Kidney (tissue), 22 donors: ENCODE measurements at places on chromosomes 7 and 10. TPM values are rescaled to one million over a fixed set of nuclear protein-coding genes. Genes with fewer than 3 reads are reported as not detected.

DNA sequence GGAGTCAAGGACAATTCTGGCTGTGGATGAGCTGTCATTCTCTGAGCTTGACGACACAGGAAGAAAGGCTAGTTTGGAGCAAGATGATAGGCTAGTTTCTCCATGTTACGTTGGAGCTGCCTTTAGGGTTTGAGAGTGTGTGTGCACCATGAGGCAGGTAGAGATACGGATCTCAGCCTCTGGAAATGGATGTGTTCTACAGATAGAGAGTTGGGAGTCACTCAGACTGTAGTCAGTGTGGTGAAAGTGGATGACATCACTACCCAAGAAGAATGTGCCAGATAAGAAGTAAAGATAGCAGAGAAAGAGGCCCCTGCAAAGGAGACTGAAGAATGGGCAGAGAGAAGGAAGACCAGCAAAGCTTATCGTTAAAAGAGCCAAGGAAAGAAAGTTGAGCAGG is 42.4 kb downstream of the PNLIPRP3 start:
- no peak for DNase-seq

DNA sequence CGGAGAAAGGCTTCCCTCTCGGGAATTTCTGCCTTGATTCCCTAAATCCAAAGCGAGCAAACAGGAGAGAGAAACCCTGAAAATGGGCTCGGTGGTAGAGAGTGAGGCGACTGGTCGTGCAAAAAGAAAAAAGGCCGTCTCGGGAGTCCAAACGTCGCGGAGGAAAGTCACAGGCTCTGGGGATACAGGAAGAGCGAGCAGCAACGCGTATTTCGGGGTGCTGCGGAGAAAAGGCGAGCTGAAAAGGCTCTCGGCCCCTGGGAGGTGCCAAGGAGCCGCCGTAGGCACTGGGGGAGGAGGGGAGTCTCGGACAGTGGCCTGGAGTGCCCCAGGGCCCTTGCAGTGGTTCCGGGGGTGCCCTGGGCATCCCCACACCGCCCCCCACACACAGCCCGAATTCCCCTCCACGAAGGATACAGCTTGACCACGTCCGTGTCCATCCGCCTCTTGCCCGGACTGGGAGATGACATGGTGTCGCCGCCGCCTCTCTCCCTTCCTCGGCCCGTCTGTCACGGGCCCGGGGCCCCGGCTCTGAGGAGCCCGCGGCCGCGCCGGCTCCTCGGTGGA is 591 bp downstream of the UBE2H start:
- DNase-seq, result peak; percentile 30

DNA sequence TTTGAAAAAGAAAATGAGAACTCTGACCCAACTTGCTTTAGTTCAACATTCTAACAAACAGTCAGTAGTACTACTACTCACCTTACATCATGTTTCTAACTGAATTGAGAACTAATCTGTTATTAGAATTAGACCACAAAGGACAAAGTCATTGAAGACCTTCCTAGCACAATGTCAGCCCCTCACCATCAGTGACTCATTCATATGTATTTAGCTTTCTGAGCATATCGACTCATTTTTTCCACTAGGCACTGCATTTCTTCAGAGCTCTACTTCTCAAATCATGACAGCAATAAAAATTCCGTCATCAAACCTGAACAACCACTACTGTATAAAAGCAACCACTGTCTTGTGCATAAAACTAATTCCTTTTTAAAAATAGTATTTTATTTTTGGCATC is 4.4 kb upstream of the LRRN3 start:
- no peak for DNase-seq

GRCh38 chr10:98320486-98321185 is 52.6 kb upstream of the LOXL4 start:
- no peak for DNase-seq

DNA sequence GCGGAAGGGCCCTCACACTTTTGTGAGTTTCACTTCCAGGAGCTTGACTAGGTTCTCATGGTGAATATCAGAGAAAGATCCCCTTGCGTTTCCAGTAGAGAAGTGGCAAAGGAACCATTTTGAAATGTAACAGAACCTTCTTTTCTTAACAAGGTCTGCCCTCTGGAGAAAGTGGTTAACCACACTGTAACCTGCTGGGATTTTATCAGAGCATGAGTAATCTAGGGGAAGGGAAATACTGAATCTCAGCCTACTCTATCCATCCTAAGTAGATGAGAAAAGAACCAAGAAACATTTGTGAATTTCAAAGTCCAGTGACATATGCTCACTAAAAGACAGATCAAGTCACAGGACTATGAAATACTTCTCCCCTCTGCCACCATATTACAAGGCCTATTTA is 235.5 kb downstream of the ZEB1 start:
- no peak for DNase-seq

- DNase-seq, result no peak
These were observed 756.4 kb downstream of the XPNPEP1 start for GRCh38 chr10:109166935-109167334.

GRCh38 chr7:3068530-3068929 is 24.9 kb upstream of the CARD11 start:
- DNase-seq, result no peak

DNA sequence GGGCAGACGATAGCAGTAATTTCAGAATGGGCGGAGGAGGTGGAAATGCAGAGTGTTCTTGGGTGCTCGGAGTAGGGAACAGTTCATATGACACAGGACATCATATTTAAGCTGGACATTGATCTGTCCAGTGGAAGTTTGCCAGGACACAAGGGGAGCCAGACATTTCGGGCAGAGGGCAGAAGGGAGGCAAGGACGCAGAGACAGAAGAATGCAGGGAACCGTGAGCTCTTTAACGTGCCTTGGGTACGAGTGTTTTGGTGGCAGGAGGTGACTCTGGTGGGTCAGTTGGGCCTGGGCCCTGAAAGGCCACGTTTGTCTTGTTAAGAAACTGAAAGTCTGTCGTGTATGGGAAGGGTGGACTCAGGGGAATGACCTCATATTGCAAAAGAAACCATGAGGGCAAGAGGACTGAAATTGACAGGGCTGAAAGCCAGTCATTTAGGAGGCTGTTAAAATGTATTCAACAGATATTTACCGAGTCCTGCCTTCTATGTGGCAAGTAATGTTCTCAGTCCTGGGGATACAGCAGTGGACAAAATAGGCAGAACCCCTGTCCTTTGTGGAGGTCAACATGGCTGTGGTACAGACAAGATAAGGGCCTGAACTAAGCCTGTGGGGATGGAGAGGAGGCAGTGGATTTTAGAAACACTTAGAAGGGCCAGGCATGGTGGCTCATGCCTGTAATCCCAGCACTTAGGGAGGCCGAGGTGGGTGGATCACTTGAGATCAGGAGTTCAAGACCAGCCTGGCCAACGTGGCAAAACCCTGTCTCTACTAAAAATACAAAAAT is 2.2 kb downstream of the OPTN start:
- no peak for DNase-seq

GRCh38 chr10:84177541-84178141 is 4.0 kb downstream of the GPR15LG start:
- DNase-seq, result no peak

DNA sequence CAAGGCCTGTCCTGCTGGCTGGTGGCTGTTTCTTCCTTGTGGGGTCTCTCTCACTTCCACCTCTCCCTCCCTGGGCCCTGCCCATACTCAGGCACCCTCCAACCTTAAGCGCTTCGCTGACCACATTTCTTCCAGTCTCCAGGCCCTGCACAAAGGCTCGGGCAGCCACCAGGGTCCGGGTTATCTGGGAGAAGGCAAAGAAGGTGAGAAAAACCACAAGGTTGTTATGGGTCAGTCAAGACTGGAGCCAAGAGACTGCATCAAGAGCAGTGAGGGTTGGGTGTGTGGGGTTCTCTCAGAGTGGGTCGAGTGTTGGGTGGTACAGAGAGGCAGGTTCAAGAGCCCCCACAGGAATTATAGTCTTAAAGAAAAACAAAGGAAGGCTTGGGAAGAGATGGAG is 2.6 kb downstream of the GPC2 start:
- no peak for DNase-seq

DNA sequence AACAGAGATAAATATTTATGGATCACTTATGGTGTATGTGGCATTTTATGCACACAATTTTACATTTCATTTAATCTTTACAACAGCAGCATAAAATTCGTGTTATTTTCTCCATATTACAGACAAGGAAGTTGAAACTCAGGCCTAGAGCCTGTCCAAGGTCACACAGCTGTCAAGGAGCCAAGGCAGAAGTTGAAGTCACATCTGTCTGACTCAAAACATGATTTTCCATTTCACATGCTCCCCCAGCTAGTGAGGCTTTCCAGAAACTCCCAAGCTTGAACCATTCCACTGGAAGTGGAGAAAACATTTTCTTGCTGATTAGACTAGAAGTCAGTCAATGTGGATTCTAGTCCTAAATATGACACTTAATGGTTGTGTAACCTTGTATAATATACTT is 110.5 kb downstream of the HECTD2 start:
- DNase-seq, result no peak

DNA sequence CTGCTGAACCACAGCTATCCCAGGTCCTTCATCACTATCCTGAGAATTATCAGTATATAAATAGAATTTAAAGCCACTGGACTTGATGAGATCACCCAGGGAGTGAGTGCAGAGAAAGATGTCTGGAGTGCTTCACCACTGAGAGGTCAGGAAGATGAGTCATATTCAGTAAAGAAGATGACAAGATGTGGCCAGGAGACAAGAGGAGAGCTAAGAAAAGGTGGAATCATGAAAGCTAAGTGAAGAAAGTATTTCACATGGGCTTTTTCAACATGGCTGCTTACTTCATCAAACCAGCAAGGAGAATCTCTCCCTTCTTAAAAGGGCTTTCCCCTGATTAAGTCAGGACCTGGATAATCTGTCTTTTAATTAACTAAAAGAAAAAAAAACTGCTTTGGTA is 9.1 kb upstream of the PRKAR2B start:
- DNase-seq, result no peak

DNA sequence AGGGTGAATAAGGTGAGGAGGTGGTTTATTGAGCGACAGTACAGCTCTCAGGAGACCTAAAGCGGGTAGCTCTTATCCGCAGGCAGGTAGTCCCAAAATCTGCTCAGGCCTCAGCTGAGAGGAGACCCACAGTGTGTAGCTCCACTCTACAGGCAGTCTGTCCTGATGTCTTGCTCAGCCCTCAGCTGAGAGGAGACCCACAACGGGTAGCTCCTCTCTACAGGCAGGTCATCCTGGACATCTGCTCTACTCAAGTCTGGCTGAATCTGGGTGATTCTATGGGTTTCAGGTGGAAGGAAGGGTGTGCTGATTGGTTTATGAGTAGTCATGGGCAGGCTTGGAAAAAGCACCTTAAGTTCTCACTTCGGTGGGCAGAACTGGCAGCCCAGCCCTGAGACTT is 55.6 kb upstream of the ABCB5 start:
- no peak for DNase-seq

DNA sequence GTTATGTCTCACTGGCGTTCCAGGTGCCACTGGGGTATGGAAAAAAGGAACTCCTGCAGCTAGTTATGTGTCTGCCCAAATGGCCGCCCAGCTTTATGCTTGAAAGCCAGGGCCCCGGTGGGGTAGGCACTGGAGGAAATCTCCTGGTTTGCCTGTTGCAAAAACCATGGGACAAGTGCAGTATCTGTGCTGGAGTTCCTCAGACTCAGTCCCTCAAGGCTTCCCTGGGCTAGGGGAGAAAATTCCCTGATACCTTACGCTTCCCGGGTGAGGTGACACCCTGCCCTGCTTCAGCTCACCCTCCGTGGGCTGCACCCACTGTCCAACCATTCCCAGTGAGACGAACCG is 90.3 kb upstream of the CDK6 start:
- DNase-seq, result no peak

DNA sequence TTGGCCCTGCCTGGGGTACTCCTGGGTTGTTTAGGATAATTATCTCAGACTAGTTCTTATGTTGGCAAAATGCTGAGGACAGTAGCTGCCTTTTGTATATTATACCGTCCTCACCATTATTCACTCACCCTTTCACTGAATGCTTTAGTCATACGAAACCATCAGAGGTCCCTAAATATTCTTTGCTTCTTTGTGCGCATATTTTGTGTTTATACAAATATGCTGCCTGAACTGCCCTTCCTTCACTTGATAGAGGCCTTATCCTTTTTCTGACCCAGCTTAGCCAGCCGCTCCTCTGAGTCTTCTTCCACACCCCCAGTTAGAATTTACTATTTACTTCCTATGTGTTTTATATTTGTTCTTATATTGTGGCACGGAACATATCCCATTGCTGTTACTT is 70.2 kb upstream of the OSBPL3 start:
- DNase-seq, result no peak

DNA sequence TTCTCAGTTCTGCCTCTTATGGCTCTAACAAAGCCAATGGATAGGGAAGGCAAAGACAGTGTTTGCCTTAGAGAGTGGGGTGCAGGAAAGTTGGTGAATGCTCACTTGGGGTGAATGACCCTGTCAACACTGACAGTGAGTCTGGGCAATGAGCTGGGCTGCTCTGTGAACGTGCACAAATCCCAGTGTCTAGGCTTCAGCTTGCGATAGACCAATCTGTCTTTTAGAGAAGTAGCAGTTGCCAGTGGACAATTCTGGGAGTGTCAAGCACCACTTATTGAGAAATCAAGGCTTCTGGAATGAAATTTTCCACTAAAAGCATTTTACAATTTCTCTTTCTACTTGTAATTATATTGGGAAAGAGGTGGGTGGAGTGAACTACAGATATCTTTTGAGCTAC is 141.4 kb downstream of the HERPUD2 start:
- no peak for DNase-seq

- no peak for DNase-seq
These were observed 84.9 kb upstream of the AGK start for GRCh38 chr7:141466151-141466904.

The AKR1C8 gene
- total RNA-seq, result 0.66 TPM

The PLAU gene
- total RNA-seq, result 40.8 TPM

The SLC18A3 gene
- not detected for total RNA-seq

The NEBL gene
- total RNA-seq, result 21.2 TPM

The PDE6C gene
- not detected for total RNA-seq

The DGKI gene
- total RNA-seq, result 1.3 TPM

The OR9A2 gene
- total RNA-seq, result not detected

The TRIM74 gene
- total RNA-seq, result 1.3 TPM

The EIF4EBP2 gene
- total RNA-seq, result 66.6 TPM

The PNLIPRP1 gene
- total RNA-seq, result not detected

The GDF10 gene
- 1.1 TPM for total RNA-seq

The NYAP1 gene
- 0.41 TPM for total RNA-seq

The AGAP6 gene
- total RNA-seq, result 14.4 TPM

The GRB10 gene
- total RNA-seq, result 57.8 TPM
